Activated T-cell treated with anti-CD3 and anti-CD28 coated beads, Interleukin-2, amount 50 U/mL, for 48 hours (primary cell): ENCODE measurements at places on chromosomes 3 and 15.

GRCh38 chr3:149390294-149390693 is 12.8 kb upstream of the TM4SF1 start:
- no peak for DNase-seq

DNA sequence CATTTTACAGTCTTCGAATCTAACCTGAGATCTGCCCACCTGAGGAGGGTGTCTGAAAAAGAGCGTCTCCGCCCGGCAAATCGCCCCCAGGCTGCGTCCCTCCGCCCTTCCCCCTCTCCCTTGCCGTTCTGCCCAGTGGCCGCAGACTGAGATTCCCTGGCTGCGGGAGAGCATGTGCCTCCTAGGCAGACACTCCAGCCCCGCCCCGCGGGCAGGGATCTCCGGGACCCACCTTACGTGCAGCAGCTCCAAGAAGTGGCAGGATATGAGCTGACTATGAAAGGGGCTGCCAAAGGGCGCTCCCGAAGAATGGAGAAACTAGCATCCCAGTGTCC is 2.7 kb upstream of the WNT5A start:
- DNase-seq: no peak

DNA sequence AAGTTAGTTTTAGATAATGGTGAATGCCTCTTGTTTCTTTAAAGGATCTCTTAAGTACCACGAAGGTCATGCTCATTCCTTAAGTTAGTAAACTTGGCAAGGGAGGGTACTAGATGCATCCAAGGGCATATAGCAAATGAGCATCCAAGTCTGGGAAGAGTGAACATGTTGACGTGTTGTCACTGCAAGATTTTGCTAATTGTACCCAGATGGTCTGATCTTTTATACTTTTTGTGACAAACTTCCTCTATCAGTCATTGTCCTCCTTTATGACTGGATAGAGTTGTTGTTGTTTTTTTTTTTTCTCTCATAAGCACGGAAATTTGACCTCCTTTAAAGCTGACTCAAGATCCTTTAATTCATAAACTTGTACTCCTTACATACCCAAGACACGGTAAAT is 121.3 kb downstream of the CHST2 start:
- no peak for DNase-seq

GRCh38 chr3:14142567-14143270 is 17.9 kb downstream of the TMEM43 start:
- peak; percentile 45 for DNase-seq

DNA sequence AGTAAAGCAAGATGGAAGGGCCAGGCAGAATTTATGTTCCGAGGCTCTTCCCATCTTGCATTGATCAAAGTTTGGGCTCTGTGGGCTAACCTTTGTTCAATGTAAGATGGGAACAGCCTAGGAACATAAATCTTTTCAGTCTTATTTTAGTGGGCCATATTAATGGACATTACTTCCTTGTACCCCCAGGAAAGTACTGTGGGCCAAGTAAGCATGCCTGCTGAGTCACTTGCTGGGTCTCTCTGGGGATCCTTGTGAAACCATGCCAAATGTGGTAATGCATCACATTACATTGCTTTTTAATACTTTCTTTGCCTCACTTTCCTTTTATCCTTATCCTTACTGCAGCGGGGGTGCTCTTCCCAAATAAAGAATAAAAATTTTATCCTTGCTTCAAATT is 349.5 kb upstream of the POU1F1 start:
- DNase-seq: no peak

- no peak for DNase-seq
Observed at GRCh38 chr3:12286504-12286903, 2.4 kb upstream of the PPARG start.

DNA sequence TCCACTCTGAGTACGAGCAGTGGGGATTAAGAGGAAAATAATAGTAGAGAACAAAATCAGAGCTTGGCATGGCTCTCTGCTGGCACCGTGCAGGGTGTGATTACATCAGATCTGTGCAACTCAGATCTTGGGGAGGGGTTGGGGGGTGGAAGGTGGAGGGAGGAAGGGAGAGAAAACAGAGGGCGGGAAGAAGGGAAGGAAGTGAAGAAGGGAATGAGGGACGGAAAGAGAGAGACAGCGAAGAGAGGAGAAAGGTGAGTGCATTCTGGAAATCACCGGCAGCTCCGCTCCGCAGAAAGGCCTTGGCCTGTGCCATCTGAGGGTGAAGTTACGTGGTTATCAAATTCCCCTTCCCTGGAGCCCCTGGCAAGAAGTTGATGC is 31.0 kb upstream of the ADAMTS17 start:
- DNase-seq: no peak

- DNase-seq: no peak
Observed at GRCh38 chr3:128237348-128238183, 84.3 kb downstream of the EEFSEC start.

DNA sequence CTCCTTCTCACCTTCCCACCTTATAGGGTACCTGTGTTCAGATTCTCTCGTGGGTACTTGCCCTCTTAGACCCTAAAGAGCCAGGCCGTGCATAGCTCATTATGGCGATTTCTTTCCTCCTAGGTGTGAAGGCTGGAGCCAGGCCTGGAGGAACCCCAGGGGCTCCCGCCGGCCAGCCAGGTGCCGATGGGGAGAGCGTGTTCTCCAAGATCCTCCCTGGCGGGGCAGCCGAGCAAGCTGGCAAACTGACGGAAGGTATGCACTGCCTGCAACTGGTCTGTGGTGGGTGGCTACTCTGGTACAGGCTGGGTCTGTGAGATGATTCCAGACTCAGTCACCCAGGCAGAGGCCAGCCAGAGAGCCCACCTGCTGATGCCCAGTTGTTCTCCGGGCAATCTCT is 9.9 kb upstream of the APEH start:
- no peak for DNase-seq

DNA sequence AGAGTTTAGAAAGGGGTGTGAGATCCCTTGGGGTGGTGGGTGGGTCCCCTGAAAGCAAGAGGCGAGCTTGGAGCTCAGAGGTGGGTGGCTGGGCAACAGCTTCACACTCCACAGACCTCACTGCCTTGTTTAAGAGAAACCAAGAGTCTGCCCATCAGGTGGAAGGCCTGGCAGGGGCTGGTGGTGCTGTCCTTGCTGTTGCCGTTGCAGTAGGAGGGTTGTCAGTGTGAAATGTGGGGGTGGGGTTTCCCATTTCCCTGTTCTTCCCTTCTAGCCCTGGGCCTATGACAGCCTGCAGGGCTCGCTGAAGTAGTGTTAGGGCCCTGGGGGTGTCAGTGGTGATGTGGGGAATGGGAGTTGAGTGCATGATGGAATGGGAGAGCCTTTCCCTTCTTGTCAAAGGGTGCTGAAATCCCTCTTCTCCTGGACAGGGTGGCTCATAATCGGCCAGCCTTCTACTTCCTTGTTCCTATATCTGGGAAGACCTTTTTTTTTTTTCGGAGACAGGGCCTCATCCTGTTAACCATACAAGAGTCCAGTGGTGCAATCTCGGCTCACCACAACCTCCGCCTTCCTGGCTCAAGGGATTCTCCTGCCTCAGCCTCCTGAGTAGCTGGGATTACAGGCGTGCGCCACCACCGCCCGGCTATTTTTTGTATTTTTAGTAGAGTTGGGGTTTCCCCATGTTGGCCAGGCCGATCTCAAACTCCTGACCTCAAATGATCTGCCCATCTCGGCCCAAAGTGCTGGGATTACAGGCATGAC is 4.3 kb downstream of the PLEKHO2 start:
- no peak for DNase-seq

- no peak for DNase-seq
Observed at GRCh38 chr15:35560258-35560657, 14.3 kb upstream of the DPH6 start.

- DNase-seq: no peak
Observed at GRCh38 chr3:190414297-190414696, 26.3 kb downstream of the CLDN16 start.

- DNase-seq: no peak
Observed at GRCh38 chr15:60508442-60508841, 29.5 kb upstream of the ICE2 start.

- no peak for DNase-seq
Observed at GRCh38 chr15:94322141-94322540, 90.8 kb downstream of the MCTP2 start.

DNA sequence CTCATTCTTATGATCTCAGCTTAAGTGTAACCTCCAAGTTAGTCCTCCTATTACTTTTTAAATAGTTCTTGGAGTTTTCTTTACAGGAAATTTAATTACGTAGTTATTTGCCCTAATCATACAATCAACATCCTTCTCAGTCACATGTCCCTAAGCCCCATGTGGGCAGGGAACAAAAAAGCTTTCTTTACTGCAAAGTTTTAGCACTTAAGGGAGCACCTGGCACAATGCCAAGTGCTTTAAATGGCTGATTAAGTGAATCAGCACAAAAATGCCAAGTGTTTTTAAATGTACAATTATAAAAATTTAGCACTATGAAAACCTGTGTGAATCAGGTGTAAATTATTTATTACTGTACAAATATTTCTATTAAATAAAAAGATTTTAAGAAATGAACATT is 445.3 kb downstream of the C3orf38 start:
- no peak for DNase-seq

DNA sequence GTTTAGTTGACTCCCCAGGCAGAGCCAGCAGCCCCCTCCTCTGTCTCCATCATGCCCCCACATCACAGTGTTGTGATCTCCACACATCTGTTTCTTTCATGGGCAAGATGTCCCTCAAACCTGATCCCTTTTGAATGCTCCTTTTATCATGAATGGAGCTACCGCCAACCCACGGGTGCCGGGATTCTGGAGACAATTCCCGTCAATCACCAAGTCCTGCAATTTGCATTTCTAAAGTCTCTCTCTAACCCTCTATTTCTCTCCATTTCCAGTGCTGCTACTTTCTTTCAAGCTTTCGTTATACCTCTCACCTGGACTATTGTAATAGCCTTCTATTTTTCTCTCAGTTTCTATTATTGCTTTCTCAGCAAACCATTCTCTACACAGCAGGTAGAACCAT is 89.7 kb upstream of the CCNL1 start:
- DNase-seq: no peak

DNA sequence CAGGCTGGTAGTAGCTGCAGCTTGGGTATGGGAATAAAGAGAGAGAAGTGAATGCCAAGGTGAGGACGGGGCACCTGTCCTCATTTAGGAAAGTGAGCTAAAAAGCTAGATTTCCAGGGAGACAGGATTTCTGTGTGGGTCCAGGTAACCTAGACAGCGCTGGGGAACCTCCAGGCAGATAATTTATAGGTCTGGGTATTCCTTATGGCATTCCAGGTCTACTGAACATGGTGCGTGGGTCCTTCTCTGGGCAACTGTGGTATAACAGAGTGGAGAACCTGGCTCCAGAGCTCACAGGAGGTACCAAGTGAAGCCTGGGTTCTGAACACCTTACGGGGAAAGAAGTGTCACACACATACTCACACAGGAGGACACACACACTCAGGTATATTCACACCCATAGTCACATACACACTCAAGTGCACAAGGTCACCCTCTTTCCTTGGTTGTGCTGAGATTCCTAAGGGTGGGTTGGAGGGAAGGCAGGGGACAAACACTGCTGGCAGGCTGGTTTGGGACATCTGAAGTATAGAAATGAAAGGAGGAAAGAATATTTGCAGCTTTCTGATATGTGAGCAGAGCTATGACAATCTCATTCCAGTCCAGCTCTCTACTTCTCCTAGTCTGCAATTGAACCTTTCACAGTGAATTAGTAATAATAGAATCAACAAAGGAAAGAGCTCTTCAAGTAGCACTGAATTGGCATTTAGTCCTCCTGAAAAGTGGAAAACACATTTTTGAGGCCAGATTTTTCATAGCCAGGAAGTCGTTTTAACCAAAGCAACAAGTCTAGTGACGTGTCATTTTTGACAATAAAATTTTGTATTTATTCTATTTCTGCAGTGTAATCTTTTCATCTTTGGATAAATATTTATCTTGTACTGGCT is 37.4 kb upstream of the ITGA11 start:
- no peak for DNase-seq

DNA sequence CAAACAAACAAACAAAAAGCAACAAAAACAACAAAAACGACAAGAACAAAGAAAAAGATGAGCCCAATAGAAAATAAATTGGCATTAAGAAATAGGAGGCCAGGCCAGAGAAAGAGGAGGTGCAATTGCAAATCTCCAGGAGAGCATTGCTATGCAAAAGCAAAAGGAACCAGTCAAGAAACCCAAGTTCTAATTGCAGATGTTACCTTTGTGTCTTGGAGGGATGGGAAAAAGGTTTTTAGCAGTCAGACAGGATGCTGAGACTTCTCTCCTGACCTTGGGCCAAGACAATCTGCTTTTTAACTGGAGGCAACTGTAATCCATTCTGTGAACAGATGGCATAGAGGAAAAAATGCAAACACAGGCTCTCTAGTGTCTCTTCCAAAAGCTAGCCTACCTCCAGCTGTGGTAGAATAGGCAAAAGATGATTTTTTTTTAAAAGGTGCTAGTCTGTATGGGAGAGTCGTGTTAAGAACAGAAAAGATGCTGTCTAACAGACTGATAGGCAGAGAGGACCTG is 56.4 kb downstream of the LSAMP start:
- DNase-seq: no peak

DNA sequence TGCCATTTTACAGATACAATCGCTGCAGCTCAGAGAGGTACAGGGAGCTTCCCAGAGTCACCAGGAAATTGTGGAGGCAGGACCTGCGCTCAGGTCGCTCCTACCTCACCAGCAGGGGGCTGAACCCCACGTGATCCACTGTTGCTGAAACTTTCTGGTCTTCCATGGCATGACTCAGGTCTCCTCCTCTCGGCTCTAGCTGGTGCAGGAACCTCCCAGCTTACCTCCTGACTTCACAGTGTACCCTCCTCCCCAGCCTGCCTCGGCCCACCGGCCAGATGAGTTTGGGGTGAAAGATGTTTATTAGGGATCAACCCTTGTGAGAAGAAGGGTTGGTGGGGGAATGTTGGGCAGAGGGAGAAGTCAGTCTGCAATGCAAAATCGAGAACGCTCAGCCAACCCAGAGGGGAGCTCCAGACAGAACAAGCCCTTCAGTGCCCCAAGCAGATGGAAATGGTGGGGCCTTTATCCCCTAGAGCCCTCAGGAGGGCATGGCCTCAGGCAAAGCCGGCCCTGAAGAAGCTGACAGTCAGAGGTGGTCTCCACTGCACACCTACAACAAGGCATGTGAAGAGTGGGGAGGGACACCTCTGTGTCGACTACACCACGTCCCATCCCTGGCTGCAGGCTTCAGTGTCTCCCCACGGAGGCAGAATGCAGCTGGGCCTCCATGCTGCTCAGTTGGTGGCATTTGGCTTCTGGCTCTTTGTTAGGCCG is 118.6 kb upstream of the PRR20G start:
- DNase-seq: peak; percentile 50

GRCh38 chr3:52452570-52453221 is 1.1 kb downstream of the TNNC1 start:
- no peak for DNase-seq

DNA sequence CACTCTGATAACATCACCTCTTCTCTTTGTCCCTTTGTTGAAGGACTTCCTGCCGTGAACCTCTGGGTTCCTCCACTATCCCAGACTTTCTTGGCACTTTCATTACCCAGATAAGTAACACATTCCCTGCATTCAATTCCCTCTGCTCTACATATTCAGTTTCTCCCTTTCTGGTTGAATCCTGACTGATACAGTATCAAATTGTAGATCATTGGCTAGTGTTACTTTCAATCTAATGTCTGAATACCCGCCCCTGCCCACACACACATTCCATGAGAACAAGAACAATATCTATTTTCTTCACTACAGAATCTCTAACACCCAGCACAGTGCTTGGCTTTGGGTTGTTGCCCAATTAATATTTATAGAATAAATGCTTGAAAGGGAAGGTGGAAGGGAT is 163.5 kb downstream of the ABHD5 start:
- no peak for DNase-seq

GRCh38 chr15:71468715-71469114 is 341.6 kb upstream of the NR2E3 start:
- DNase-seq: no peak

GRCh38 chr3:189982321-189982945 is 138.3 kb downstream of the P3H2 start:
- no peak for DNase-seq

- DNase-seq: no peak
Observed at GRCh38 chr3:57889807-57890206, 118.4 kb upstream of the FLNB start.
